Brain microvascular endothelial cell (primary cell): ENCODE measurements at places on chromosomes 11 and 22.

GRCh38 chr22:37752189-37753087 lies 55.3 kb upstream of the GCAT start:
- DNase-seq, result peak; percentile 83

GRCh38 chr11:124830749-124831148 lies 30.5 kb upstream of the MSANTD2 start:
- DNase-seq, result no peak

GRCh38 chr11:60500276-60500910 lies 7.8 kb downstream of the MS4A12 start:
- peak; percentile 32 for DNase-seq

- DNase-seq, result no peak
Measured at GRCh38 chr22:45469281-45470073, 33.2 kb upstream of the FBLN1 start.

DNA sequence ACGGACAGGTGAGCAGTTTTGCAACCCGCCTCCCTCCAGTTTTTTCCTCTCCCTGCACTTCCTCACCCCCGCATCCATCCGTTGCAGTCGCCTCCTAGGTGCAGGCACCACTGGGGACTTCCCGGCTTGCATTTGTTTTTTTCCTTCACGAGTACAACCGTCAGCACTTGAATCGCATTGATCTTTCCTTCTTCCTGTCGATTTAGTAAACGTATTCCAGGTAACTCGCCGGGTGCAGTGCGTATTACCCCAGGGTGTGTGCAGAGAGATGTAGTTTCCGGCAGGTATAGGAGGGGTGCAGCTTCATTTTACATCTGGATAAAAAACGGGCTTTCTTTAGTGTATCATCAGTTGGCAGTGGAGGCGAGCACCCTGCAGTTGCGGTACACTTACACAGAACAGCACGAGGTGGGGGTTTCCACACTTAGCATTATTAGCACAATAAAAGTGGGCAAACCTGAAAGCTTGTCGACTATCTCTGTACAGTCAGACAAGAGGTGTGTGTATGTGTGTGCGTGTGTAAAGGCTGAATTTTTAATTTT lies at the start of gene SORL1-AS1:
Gene SORL1-AS1 (minus strand): TSS at position 359 of the 542 bp plus-strand sequence.
- DNase-seq, result no peak

DNA sequence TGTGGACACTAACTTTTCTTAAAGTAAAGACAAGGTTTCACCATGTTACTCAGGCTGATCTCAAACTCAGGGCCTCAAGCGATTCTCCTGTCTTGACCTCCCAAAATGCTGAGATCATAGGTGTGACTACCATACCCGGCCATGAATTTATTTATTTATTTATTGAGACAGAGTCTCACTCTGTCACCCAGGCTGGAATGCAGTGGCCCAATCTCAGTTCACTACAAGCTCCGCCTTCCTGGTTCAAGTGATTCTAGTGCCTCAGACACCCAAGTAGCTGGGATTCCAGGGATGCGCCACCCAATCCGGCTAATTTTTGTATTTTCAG lies 29.7 kb upstream of the PCF11 start:
- no peak for DNase-seq

GRCh38 chr11:120890609-120891320 lies 133.1 kb upstream of the TBCEL start:
- no peak for DNase-seq

GRCh38 chr22:49589301-49589700 lies 238.4 kb downstream of the BRD1 start:
- no peak for DNase-seq

- DNase-seq, result no peak
Measured at GRCh38 chr11:31768749-31769640, 42.1 kb downstream of the PAX6 start.

GRCh38 chr11:127098684-127099083 lies 98.1 kb upstream of the KIRREL3 start:
- DNase-seq, result no peak

DNA sequence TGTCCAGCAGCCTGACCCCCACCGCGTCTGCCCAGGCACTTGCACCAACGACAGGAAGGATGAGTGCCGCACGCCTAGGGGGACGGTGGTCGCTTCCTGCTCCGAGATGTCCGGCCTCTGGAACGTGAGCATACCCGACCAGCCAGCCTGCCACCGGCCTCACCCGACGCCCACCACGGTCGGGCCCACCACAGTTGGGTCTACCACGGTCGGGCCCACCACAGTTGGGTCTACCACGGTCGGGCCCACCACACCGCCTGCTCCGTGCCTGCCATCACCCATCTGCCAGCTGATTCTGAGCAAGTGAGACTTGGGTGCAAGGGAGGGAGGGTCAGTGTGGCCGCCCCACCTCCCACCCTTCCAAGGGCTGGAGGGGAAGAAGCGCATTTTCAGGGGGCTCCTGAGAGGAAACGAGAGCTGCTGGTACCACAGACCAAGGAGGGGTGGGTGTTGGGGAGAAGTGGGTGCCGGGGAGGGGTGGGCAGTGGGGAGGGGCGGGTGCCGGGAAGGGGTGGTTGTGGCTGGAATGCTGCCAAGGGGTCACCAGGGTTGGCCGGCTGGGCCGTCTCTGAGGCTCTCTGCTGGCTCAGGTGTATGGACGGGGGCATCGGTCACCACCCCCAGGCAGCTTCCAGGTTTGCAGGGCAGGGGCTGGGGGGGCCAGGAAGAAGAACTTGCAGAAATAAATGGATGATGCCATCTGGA lies 27.7 kb upstream of the MUC5B start:
- DNase-seq, result no peak

DNA sequence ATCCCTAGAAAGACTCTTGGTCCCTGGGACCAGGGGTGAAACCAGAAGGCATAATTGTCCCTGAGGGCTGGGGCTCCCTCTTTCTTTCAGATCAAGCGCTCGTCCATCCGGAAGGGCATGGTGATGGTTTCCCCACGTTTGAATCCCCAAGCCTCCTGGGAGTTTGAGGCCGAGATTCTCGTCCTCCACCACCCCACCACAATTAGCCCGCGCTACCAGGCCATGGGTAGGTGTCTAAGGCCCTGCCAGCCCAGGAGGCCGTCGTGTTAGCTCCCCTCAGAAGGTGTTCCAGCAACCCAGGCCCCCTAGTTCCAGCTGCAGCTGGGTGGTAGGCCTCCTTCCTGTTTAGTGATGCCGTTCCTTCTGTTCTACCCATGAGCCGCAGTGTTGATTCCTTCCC lies 21.4 kb downstream of the GTPBP1 start:
- DNase-seq, result no peak

DNA sequence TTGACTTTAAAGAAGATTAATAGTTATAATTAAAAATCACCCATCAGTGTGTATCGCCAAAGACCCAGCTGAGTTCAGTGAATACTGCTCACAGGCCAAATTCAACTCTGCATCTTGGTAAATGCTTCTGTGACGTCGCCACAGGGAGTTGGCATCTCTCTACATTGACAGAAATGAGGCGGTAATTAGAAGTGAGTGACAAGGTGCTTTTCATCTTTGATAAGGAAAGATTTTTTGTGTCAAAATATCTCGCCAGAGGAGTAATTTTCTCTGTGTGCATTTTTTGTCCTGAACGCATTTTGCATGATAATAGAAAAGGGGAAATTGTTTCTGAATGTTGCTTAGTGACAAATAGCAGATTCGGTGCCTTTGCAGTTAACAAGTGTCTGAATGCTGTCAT lies 345.8 kb downstream of the CNTN5 start:
- no peak for DNase-seq

DNA sequence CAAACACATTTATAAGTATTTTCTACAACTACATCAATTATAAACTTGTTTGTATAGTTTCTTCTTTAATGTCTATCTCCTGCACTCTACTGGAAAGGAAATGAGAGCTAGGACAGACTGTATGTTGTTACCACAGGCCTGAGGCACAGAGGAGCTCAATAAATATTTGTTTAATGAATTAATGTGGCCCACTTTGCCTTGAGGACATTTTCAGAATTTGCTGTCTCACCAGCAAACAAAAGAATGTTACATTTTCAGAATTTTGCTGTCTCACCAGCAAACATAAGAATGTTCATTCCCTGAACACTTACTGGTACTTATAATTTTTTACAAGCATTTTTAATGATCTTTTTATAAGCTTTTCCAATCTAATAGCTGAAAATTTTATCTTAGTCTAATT lies 41.9 kb upstream of the WNT7B start:
- DNase-seq, result no peak

GRCh38 chr22:26822313-26822712 lies 164.9 kb downstream of the MIAT start:
- no peak for DNase-seq

DNA sequence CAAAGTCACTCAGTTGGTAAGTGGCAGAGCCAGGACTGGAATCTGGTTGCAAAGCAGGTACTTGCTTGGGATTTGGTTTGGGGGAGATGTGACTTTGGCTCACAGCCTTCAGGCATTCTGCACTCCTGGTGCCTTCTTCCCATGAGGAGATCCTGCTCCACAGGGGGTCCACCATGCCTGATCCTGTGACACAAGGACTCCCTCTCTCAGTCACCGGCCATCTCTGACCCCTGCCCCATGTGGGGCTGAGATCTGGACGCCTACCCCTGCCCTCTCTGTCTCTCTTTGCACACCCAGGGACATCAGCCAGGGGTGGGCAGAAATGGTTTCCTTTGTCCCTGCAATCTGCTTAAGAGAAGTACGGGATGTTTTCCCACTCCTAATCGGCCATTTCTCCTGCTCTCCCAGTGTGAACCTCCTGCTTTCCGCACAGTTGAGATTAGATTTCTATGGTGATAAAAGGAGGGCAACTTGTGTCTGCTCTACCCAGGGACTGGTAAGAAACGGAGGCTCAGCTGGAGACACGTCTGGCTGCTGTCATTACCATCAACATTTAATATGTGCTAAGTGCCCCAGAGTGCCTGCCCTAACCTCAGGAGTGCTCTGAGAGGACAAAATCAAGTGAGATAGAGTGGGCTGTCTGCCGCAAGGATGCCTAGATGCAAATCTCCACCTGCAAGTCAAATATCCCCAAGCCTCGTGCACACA lies 11.1 kb upstream of the FXYD6 start:
- DNase-seq, result no peak

- DNase-seq, result peak; percentile 15
Measured at GRCh38 chr22:37747080-37747714, 50.3 kb downstream of the TRIOBP start.
